HCEC 1CT (cell line): ENCODE measurements at places on chromosomes 7 and 10.

GRCh38 chr7:128092221-128092620 is 61.0 kb upstream of the LRRC4 start:
- DNase-seq: no peak

DNA sequence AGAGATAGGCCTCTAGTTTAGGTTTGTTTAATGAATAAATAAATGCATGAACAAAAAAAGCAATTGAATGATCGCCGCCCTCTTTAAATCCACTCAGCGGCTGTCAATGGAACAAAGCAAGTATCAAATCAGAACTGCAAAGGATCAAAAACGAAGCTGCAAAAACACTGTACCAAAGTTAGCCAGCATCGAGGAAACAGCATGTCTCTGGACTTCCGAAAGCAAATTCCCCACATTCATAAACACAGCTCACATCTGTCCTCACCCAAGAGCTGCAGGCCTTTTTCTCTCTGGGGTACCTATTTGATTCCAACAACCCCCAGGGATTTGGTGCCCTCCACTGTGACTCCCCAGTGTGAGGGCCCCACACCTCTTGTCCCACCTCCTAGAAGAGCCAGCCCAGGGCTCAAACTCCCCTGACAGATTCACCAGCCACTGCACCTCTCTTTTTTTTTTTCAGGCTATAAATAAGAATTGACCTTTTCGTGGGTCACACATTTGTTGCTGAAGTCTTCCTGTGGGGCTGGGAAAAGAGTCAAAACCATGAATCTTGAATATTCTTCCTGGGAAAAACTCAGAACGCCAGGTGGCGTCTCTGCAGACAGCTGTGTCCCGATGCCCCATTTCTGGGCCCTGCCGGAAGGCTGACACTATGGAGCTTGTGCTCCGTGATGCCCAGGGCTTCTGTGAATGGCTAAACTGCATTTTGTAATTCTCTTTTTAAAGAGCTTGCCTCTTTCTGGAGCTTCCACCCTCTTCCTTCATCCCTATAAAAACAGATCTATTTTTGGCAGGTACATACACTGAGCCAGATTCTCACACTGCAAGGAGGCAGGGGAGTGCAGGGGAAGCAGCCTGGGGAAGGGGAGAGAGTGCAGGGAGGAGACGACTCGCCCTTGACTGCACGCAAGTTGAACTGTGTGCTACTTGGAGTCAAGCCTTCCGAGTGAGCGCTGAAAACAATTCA is 51.7 kb downstream of the HSPA12A start:
- no peak for DNase-seq

- no peak for DNase-seq
These were observed 66.8 kb downstream of the MAD1L1 start for GRCh38 chr7:2165610-2166594.

- no peak for DNase-seq
These were observed 12.8 kb downstream of the SNX8 start for GRCh38 chr7:2301511-2301863.

DNA sequence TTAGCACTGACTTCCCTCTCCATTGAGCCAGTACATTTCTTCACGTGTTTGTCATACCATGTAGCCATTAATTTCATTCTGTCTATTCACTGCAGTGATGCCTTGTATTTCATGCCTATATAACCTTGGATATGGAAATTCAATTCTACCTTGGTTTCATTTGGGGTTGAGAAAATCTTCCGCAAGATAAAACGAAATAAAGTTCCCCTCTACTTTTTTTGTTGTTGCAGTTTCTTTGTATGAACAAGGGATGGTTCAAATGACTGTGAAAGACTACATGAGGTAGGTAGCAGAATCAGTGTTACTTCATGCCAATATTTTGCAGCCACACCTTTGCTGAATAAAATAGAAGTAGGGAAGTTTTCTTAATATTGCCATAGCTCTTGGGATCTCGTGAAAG is 55.6 kb downstream of the ITPRID1 start:
- DNase-seq: no peak

DNA sequence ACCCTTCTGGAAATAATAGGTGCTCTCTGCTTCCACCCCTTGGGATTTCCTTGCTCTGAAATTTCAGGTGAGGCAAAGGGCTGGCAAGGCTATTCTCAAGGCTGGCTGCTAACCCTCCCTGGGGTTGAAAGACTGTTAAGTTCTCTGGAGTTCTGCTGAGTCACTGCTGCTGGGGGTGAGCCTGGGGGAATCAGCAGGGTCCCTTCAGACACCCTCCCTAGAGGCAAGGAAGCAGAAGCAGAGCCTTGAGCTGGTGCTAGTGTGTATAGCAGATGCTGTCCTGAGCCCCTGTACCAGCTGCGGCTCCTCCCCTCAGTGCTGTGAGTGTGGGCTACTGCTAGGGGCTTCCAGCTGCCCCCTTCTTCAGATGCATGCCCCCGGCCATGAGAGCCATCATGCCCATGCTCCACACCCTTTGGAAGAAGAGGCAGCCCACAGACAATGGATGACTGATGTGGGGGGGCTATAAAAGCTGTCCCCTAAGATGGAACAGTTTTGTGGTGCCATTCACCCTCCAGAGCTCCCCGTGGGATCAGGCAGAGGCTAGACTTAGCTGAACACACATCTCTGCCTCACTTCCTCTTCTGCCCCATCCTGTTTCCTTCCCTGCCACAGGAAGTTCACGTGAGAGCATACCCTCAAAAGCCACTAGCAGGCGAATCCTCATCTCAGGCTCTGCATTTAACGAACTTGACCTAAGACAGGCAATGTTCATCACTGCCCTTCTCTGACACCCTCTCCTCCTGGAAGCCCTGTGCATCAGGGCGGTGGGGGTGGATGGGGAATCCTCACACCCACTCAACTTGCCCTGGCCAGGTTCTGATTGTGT is 91.8 kb downstream of the SH3PXD2A start:
- no peak for DNase-seq

DNA sequence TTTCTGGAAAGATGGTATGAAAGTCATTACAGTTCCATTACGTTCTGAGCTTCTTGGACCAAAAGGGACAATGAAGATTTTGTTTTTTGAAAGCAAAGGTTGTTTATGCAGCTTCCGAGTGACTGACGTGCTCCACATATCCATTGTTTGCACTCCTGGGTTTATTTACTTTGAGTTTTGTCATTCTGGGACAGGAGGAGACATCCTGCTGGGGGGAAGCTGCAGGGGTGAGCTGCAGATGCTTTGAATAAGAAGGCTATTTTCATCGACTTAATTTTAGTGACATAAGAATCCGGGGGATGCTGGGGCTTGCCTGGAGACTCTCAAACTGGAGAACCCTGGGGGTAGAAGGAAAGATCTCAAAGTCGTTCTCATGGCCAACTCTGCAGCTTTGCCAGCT is 12.7 kb upstream of the SFMBT2 start:
- no peak for DNase-seq

GRCh38 chr7:975702-976473 is 539 bp upstream of the COX19 start:
- DNase-seq: no peak
